Omental fat pad (tissue), 4 donors: ENCODE measurements at places on chromosomes 16 and 17.

DNA sequence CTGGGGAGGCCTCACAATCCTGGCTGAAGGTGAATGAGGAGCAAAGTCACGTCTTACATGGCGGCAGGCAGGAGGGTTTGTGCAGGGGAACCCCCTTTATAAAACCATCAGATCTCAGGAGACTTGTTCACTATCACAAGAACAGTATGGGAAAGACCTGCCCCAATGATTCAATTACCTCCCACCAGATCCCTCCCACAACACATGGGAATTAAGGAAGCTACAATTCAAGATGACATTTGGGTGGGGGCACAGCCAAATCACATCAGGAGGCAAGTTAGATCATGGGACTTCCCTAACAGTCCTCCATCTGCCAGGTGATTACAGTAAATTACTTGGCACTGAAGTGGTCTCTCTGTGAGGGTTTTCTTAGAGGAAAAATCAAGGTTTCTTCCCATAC lies 5.3 kb downstream of the TMEM114 start:
- DNase-seq = no peak

- no peak for DNase-seq
Observed at GRCh38 chr17:5329784-5330557, 47.9 kb downstream of the RABEP1 start.

DNA sequence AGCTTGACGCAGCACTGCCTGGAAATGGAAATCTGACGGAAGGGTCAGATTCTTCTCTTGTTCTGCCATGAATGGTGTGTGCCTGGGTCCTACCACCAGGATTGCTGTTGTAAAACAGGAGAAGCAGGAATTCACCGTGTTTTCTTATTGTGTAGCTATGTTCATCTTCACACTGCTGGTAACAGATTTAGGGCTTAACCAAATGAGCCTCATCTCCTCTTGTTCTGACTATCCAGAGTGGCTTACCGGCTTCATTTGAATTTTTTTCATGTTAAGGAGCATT lies 97.3 kb upstream of the CHMP6 start:
- DNase-seq = no peak

- DNase-seq = no peak
Observed at GRCh38 chr17:7634384-7634783, 4.4 kb downstream of the SHBG start.

DNA sequence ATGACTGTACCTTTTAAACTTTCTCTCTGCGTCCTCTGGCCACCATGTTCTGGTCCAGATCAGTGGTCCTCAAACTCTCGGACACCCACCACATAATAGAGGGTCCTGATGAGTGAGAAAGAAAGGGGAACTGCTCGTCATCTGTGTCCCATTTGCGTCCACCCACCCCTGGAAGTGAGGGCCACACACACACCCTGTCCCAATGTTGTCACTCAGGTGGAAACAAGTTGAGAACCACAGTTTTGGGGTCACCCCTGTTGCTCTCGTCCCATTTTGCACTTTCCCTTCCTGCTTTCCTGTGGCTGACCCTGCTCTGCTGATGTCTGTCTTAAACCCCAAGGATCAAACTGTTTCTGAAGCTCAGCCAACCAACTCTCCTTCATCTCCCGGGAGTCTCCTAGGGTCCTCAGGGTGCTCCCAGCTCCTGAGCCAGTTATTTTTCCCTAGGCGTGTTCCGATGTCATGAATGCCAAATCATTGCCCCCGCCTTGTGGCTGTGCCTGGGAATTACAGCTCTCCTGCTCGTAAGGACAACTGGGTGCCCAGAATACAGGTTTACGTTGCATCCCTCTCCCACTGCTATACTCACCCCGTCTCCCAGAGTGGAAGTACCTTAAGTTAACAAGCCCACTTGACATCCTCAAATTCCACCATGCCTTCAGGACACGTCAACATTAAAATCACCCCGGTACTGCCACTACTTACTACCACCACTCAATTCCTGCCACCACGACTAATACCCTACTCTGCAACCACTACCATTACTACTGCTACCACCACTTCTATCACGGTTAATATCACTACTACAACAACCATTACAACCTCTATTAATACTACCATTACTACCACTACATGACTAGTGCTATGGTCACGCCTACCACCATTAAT lies 26.0 kb upstream of the HNF1B start:
- no peak for DNase-seq

- no peak for DNase-seq
Observed at GRCh38 chr16:51149251-51149661, 1.8 kb downstream of the SALL1 start.

DNA sequence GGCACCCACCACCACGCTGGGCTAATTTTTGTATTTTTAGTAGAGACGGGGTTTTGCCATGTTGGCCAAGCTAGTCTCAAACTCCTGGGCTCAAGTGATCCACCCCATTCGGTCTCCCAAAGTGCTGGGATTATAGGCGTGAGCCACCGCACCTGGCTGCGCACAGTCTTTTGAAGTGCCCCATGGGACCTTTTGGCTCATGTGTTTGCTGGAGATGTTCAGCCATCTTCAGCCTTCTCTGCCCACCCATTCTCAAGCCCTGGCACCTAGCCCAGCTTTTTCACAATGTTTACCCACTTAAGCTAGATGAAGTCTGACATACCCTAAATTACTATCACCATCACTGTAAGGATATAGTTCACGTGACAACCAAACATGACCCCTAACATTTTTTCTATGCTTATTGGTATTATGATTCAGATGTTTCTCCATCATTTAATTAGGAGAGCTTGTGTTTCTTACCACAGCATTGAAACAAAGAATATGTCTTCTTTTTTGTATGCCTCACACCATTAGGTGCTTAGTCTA lies 32.3 kb downstream of the PECAM1 start:
- DNase-seq = no peak

DNA sequence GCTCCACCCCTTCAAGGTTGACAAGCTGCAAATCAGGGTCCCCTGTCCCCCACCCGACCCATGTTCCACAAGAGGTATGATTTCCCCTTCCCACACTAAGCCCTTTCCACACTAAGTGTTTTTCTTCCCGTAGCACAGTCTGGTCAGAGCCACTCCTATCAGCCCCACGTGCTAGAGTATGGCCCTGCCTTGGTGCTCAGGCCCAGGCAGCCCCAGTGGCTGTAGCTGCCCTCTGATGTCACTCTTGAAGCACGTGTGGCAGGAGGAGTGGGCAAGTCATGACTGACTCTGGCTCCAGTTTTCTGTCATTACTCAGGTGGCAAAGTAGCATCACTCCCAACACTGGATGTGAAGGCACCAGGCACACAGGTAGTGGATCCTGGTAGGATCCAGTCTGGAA lies 35.4 kb upstream of the ERN1 start:
- no peak for DNase-seq

- DNase-seq = no peak
Observed at GRCh38 chr16:80028581-80029380, 428.2 kb upstream of the MAF start.

DNA sequence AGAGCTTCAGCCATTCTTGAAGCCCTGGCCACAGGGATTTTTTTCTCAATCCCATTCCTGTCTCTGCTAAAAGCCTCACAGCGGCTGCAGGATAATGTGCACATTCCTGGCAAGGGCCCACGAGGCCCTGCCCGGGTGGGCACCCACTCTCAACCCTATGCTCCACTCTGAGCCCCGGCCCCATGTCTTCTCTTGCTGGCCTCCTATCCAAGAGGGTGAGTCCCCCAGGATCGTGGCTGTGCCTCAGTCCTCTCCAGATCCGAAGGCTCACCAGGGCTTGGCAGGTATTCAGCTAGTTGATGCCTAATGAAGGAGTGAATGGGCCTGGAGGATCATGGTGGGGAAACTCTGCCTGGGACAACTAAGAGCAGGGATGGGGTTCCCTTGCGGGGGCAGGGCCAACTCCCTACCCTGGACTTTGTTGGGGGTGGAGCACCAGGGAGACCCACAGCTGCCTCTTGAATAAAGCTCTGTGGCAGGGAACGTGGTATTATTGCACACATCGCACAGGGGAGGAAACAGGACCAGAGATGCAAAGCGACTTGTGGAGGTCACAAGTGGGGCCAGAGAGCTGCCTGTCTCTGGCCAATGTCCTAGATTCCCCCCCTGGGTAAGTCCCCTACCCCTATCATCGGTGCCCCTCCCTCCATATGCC lies 5.4 kb downstream of the ARHGAP27 start:
- no peak for DNase-seq

GRCh38 chr16:14232106-14232864 lies 161.2 kb downstream of the MRTFB start:
- DNase-seq = no peak

DNA sequence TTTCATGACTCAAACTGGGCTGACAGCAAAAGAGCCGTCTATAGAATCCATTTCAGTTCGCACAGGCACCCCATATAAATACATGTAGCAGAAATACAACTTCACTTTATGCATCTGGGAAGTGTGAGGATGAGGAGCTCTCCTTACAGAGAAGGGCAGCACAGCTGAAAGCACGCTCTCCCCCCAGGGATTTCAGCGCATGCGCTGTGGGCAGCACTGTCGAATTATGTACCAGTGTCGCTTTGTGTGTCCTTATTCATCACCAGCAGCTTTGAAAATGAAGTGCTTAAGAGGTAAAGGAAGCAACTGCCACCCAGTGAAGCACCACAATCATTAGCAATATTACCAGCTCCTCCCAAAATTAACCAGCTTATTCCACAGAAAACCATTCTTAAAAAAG lies 39.9 kb downstream of the CEP95 start:
- no peak for DNase-seq

DNA sequence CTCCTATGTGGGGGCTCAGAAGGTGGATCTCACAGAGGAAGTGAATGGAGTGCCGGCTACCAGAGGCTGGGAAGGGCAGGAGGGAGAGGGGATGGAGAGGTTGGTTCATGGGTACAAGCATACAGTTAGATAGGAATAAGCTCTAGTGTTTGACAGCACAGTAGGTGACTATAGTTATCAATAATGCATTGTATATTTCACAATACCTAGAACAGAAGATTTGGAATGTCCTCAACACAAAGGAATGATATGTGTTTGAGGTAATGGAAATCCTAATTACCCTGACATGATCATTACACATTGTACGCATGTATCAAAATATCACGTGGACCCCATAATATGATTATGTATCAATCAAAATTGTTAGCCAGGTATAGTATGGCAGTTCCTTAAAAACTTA lies 38.9 kb upstream of the MED9 start:
- no peak for DNase-seq
